Substantia nigra (tissue), 51 donors: ENCODE measurements at places on chromosomes 6 and 20.

DNA sequence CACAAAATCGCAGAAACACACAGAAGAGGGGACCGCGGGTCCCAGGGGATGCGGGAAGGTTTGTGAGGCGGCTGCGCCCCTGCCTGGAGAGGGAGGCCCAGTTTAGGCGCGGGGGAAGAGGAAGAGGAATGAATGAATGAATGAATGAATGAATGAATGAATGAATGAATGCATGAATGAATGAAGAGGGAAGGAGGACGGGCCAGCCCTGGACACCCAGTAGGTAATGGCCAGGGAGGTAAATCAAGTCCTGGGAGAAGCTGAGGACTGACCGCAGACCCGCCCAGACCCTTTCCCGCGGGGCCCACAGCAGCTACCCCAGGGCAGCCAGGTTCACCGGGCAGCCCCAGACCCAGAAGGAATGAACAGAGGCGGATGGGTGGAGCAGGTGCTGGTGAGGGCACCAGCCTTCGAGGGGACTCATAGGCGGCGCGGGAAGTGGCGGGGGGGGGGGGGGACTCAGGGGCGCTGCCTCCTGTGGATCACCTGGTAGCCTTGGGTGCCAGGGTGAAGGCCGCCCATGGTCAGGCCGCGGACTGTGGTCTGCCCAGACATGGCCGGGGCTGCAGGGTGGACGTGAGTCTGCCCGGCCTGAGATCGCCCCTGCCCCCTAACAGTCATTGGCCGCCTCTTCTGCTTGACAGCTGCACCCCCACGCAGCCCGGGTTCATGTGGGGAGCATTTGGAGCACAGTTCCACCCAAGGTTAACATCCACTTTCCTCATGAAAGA, 192.0 kb upstream of the PDE10A start:
- DNase-seq = no peak

DNA sequence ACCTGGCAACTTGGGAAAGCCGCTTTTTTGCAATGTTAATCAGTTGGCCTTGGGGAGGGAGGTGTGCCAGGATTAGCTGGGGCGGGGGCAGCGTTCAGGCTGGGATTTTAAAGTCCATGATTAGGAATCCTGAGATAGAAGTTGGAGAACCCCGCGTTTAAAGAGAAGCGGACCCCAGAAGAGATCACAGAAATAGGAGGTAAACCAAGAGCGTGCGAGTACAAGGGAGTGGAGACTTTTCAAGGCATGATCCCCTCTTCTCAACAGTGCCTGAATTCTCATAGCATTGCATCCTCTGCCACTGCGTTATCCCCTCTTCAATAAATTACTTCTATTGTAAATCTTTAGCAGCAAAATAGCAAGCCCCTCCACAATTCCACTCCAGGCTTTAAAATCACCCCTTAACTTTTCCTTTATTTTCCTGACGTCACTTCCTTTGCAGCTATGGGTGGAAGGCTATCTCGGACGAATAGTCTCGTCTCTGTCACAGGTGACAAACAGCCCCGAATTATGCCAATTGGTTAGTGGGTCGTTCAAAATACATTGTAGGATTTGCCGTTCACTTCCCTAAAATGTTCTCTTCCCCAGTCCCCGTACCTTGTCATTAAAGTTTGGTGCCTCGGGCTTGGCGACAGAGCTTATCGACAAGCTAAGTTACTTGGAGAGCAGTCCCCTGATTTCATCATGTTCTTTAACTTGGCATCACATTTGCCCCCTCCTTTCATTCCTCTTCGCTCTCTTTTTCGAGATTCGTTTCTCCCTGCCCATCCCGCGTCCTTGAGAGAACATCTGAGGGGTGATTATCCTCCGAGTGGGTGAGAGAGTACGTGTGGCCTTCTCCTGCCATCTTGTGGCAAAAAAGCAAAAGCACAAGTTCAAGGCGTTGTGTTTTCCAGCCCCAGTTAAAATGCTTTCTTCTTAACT, 17.1 kb downstream of the OR2B2 start:
- peak; percentile 49 for DNase-seq

DNA sequence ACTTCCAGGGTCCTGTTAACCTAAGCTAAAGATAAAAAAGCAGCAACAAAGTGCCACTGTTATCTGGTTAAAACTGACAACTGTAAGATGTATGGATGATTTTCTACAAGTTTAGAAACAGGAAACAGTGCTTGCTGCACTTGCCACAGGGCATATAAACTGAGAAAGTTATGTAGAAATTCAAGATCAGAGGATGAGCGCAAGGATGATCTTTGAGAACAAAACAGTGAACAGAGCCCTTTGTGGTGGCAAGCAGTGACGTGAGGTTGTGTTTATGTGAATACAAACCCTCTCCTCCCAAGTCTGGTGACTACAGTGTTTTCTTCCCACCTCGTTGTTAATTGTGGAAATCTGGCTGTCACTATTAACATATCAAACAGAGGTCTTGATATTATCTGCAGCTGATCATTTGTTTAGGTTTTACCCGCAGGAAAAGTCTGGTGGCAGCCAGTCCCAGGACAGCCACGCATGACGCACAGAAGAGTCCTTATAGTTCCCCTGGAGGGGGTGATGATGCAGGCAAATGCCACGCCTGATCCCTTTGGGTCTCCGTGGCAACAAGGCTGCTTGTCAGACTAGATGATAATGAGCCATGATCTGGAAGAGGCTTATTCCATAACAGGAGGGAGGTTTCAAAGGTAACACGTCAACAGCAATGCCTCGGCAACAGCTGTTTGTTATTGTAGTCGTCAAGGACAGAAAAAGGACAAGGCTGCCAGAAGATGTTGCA, 43.1 kb upstream of the TNFAIP3 start:
- peak; percentile 19 for DNase-seq

- DNase-seq = peak; percentile 58
Measured at GRCh38 chr20:45406260-45407066, 1.6 kb upstream of the DBNDD2 start.

DNA sequence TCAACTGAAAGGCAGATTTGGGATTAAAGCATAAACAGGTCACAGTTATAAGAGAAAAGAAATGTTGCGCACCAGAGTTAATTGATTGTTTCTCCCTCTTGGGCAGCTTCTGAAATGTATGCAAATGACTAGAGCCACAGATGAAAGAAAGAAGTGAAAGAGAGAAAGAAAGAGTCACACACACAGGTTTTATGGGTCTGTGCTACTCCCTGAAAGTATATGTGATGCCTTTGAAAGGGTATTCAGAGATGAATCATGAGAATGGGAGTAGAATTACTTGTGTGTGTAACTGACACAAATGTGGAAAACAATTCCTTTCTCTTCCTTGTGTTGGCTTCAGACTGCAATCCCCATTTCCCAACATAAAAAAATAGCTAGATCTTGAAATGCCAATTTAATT, 196.9 kb downstream of the FOXA2 start:
- no peak for DNase-seq

- DNase-seq = no peak
Measured at GRCh38 chr6:27415898-27416297, 27.3 kb downstream of the ZNF391 start.

DNA sequence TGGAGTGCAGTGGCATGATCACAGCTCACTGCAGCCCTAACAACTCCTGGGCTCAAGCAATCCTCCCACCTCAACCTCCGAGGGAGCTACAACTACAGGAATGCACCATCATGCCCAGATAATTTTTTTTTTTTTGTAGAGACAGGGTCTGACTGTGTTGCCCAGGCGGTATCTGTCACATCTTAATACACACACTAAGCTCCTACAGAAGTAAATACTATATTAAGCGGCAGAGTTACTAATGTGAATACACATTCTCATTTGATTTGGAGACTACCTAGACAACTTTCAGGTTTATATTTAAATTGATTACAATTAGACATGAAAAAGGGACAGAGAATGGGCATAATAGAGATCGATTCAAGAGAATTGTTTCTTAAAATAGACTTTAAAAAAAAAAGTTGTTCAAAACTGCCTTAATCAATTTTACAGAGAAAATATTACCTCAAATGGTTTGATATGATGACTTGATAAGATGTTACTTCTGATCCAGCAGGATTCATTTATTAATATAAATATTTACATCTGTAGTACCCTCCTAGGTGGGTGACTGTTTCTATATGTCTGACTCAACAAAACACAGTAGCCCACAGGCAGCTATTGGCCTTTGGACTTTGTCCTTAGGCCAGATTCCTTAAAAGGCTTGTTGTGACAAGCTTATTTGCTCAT, 7.1 kb upstream of the LOC128125822 start:
- no peak for DNase-seq

- no peak for DNase-seq
Measured at GRCh38 chr6:169904051-169904922, 152.9 kb downstream of the ERMARD start.

- DNase-seq = peak; percentile 89
Measured at GRCh38 chr20:40689943-40690835, 1.2 kb upstream of the MAFB start.

- no peak for DNase-seq
Measured at GRCh38 chr6:45668705-45669104, 291.0 kb upstream of the SUPT3H start.

DNA sequence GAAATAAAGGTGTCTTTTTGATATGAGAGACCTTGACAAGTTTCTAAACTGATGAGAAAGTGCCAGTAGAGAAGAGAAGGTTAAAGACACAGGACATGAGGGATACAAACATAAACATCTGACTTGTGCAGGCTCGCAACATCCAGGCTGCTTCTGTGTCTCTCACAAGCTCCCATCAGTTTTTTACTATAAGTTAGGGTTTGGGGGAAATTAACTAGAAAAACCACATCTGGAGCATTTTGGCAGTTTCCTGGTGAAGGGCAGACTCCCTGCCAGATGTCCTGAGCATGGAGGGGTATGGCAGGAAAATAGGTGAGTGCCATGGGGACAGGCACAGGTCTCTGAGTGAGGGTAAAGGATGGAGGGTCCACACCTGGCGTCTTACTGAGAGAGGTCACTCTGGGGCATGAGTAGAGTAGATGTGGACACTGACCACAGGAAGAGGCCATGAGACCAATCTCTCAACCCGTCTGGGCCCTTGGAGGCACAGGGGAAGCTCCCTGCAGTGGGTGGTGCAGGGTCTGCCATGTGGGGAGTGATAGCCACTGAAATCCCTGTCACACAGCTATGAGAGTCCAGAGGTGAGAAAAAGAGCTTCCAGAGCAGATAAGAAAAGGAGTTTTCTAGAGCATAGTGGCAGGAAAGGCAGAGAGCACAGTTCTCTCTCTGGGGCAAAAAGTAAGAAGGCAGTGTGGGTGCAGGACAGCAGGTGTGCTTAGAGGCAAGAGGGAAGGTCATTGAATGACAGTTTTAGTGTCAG, 193.3 kb upstream of the SYNDIG1 start:
- no peak for DNase-seq

DNA sequence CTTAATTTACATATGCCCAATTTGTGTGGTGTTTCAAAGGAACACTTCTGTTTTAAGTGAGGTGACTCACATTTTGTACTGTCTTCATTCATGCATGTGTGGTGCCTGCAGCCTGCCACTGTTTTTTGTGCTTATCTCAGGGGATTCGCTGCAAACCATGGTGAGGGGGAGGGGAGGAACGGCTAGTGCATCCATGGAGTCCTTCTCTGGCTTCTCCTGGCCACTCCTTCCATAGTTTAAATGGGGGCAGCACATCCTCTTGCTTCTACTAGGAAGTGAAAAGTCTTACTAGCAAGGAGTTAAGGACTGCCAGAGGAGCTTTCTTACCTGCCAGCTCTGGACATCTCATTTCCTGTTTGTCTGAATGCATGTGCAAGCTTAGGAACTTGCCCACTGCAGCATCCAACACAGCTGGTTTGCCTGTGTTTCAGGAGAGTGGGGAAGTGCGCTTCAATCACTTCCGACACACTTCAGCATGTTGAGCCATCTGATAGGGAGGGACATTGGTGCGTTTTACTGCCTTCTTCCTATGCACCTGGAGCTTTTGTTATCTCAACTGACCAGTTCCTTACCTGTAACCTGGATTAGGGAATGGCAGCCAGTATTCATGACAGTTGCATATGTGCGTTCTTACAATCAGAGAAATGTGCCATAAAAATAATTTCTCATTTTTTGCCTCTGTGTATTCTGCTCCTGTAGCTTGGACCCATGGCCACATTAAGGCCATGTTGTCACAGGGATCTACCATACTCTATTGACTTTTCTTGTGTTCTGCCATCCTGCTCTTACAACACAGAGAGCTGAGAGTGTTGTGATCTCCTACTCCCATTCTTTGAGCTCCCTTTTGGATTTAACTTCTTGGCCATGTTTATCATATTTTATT, 211.3 kb downstream of the ARID1B start:
- no peak for DNase-seq

DNA sequence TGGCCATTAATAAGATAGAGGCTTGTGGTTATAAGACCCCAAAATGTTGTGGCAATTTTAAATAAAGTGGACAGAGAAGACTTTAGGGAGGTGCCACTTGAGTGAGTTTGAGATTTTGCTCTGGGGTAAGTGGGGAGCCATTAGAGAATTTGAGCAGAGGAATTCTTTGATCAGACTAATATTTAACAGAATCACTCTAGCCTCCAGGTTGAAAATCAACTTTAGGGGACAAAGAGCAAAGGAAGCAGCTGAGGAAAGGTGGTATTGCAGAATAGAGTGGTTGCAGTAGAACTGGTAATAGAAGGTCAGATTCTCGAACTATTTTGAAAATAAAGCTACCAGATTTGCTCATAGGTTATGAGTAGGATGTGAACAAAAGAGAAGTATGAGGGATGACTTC, 50.7 kb upstream of the RNF146 start:
- no peak for DNase-seq

GRCh38 chr20:53824779-53825178, 231.1 kb upstream of the ZNF217 start:
- DNase-seq = no peak

GRCh38 chr20:3857405-3857804, 10.8 kb downstream of the MAVS start:
- no peak for DNase-seq

DNA sequence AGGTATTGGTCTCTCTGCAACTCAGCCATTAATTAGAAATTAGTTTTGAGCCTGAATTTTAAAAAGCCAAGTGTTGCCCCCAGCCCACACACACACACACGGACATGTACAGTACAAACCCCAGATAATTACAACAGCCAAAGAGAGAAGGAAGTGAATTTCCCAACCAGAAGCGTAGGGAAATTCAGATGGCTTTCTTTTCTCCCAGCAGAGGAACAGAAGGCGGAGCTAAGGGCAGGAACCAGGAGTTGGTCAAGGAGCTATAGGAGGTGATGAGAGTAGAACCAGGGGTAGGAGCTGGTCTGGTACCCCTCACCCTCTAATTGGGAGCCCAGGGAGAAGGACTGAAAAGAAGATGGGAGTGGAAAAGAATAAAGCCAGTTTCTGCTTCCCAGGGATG, 3.9 kb upstream of the ZBTB9 start:
- no peak for DNase-seq

GRCh38 chr20:47009784-47010183, 115.1 kb downstream of the EYA2 start:
- no peak for DNase-seq

- DNase-seq = no peak
Measured at GRCh38 chr6:127564761-127565160, 12.2 kb upstream of the C6orf58 start.

- DNase-seq = no peak
Measured at GRCh38 chr6:125789167-125789566, 1.6 kb upstream of the NCOA7 start.

GRCh38 chr20:47152068-47152467, 204.4 kb downstream of the ZMYND8 start:
- no peak for DNase-seq

GRCh38 chr20:60046011-60046413, 87.8 kb downstream of the CDH26 start:
- DNase-seq = no peak
